ENCODE measurements at places on chromosomes 5 and 9.

DNA sequence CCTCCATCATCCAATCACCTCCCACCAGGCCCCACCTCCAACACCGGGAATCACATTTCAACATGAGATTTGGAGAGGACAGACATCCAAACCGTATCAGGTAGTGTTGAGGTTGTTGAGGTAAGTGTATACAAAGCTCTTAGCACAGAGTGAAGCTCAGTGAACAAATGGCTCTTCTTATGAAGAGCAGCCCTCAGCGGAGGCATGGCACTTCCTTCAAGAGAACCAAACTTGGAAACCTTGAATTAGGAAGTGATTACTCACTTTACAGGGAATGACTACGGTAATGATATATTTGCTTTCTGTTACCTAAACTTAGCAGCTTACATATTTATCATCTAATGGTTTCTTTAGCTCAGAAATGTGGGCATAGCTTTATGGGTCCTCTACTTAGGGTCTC, 92.8 kb downstream of the IQGAP2 start:
- no peak for DNase-seq

GRCh38 chr5:32953694-32954093, 242.6 kb downstream of the NPR3 start:
- DNase-seq = no peak

- no peak for DNase-seq
These were observed 165.8 kb downstream of the SEMA5A start for GRCh38 chr5:9380109-9380508.

- DNase-seq = no peak
These were observed 89.9 kb downstream of the PAM start for GRCh38 chr5:102845041-102845440.

- no peak for DNase-seq
These were observed 141.0 kb downstream of the DCP2 start for GRCh38 chr5:113117543-113118115.

- DNase-seq = no peak
These were observed 127.1 kb downstream of the PIP5K1B start for GRCh38 chr9:68832101-68832500.

DNA sequence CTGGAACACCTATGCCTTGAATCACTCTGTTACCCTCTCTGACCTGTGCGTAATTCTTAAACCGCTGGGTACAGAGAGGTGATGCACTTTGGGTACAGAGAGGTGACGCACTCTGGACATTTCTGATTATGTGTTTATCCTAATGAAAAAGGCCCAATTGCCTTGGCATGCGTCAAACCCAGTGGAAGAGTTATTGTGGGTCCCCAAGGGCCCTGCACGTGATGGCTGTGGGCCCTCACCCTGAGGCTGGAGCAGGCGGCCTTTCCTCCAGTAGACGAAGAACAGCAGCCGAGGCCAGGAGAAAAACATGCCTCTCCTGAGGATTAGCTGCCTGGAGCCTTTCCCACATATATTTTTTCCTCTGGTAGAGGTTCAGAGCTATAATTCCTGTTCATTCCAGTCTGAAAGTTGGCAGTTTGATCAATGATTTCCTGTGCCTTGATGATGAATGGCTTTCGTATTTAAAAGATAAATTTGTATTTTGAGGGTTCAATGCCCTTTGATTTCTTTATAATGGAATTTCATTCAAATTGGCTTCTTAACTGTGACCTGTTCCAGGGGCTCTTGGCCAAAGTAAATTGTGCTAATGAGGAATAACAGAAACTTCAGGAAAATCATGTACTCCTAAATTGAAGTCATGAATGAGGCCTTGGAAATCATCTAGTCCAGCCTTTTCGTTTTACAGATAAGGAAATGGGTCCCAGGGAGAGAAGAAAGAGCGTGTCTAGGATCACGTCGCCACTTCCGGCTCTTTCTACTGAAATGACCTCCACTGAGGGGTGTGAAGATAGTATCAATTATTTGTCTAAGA, 22.8 kb downstream of the ACER2 start:
- DNase-seq = no peak

GRCh38 chr5:52947208-52947607, 41.9 kb upstream of the ITGA2 start:
- DNase-seq = no peak

DNA sequence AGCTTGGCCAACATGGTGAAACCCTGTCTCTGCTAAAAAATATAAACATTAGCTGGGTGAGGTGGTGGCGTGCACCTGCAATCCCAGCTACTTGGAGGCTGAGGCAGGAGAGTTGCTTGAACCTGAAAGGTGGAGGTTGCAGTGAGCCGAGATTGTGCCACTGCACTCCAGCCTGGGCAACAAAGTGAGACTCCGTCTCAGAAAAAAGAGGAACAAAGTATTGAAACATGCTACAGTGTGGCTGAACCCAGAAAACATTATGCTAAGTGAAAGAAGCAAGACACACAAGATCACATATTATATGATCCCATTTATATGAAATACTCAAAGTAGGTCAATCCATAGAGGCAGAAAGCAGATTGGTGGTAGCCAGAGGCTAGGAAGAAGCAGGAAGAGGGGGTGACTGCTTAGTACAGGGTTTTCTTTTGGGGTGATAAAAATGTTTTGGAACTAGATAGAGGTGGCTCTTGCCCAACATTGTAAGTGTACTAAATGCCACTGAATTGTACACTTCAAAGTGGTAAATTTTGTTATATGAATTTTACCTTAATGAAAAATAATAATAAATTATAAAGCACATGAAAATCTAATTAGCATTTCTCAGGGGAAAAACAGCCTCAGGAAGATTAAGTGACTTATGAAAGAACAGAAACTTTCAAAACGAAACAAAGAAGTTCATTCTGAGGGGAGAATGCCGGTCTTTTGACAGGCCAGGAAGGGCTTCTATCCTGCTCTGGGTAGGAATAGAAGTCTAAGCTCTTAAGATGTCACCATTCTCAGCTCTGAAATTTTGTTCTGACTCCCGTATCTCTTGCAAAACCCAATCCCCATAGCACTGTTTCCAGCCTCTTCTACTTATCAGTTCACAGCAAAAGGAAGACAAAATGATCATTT, 161.1 kb upstream of the TBCA start:
- peak; percentile 34 for DNase-seq

DNA sequence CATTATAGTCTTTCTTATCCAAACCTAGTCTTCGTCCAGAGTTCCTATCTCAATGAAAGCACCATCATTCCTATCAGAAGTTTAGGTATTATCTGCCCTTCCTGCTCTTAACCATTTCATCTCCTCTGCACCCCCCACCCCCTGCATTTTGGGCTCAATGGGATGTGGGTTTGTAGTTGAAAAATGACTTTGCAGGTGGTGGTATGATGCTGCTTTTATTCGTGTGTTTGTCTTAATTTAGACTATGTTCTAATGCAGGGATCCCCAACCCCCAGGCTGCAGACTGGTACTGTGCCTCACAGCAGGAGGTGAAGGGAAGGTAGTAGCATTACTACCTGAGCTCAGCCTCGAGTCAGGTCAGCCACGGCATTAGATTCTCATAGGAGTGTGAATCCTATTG, 49.4 kb upstream of the ZNF608 start:
- DNase-seq = no peak

- DNase-seq = no peak
These were observed 378.3 kb downstream of the MTRR start for GRCh38 chr5:8247049-8247899.

DNA sequence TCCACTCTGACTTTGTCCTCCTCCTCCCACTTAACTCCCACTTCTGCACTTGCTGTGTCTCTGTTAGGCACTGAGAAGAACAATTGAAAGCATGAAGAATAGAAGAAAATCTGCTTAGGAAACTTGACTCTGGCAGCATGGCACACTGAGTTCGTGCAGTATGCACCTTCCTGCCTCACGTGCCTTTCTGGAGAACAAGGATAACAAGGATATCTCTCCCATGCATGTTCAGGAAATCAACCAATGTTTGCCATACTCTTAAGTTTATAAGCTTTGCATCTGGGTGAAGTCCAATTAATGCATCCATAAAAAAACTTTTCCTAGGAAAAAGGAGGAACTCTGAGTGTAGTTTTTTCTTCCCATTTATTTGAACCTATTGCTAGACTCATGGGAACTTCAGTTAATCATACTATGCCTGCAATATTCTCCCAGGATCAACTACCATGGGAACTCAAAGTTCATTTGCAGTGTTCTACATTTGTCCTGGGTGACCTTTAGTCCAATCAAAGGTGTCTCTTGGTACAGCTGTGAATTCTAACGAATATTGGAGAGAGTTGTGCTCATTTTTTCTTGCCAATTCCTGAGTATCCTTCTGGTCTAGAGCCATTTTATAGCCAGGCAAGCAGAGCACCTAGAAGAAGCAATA, 227.0 kb downstream of the ENC1 start:
- no peak for DNase-seq

DNA sequence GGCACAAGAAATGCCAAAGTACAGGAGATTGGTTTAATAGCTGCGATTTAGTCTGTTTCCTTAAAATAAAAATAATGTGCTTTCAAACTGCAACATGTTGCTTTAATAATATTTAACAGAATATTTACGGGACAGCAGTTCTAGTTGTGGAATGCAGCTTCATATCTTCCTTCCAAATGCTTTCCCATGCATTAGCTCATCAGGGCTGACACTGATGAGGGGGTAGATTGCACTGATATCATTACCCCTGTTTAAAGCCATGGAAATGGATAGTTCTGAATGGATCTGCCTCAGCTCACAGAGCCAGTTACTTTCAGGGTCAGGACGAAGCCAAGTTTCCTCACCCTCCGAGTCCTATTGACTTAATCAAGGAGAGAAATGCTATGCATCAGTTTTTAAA, 93.2 kb upstream of the OSMR start:
- DNase-seq = no peak

DNA sequence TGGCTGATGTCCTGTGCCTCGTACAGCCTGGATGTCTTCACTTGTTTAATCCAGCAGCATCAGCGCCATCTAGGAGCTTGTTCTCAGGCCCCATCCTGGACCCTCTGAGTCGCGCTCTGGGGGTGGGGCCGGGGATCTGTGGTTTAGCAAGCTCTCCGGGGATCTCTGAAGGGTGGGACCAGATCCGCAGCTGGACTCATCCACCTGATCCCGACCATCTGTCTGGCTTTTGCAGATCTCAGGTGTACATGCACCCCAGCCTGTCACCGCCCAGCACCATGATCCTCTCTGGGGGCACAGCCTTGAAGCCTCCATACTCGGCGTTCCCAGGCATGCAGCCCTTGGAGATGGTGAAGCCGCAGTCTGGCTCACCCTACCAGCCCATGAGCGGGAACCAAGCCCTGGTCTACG, 15.1 kb upstream of the POMT1 start:
- no peak for DNase-seq

GRCh38 chr5:153896117-153896516, 142.6 kb downstream of the FAM114A2 start:
- DNase-seq = no peak

- DNase-seq = no peak
These were observed 9.4 kb downstream of the ERAP2 start for GRCh38 chr5:96885518-96886338.

DNA sequence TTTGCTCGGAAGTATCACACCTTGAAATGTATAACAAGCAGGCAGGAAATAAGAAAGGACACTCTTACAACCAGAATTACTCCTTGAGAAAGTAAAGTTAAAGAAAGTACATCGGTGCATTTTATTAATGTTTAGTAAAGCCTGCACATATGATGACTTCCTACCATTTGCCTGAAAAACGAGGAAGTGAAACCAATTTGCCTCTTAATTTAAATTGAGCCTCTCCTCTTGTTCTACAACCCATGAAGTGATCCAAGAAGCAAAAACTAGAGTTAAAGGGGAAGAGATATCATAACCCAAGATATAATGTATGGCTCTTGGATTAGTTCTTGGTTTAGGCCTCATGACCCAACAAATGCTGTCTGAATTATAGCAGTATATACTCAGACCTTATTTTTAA, 95.6 kb downstream of the GNAQ start:
- peak; percentile 34 for DNase-seq

GRCh38 chr5:143877196-143877595, 65.2 kb downstream of the HMHB1 start:
- no peak for DNase-seq

DNA sequence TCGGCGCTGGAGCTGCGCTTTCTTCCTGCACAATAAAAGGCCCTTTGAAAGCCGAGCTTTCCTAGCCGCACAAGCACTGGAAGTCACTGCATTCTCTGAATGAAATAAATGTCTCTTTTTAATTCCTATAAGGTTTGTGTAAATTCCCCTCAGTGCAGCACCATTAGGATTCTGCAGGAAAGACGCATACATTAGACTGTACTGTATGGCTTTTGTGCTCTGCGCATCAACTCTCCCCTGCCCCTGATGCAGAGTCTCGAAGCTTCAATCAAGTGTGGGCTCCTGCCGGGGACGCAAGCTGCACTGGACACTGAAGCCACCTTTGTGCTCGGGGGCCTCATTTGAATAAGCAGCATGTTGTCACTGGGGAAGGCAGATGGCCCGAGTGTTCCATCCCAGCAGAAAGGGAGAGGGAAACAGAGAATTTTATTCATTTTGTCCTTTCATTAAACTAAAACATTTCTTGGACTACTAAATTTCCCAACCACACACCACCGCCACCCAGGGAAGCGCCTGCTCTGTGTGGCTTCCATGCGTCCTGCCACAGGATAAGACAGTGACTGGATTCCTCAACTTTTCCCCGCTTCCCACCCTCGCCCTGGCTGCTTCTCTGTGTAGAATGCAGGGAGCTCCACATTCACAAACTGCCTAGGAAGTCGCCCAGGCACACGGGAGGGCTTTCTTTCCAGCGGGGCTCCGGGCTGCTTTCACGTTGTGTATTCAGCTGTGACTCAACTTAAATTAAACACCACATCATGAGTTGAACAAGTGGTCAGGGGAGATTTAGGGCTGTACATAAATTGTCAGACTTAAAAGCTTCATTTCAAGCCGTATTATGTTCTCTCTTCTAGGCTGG, 635.4 kb downstream of the IRX1 start:
- no peak for DNase-seq

DNA sequence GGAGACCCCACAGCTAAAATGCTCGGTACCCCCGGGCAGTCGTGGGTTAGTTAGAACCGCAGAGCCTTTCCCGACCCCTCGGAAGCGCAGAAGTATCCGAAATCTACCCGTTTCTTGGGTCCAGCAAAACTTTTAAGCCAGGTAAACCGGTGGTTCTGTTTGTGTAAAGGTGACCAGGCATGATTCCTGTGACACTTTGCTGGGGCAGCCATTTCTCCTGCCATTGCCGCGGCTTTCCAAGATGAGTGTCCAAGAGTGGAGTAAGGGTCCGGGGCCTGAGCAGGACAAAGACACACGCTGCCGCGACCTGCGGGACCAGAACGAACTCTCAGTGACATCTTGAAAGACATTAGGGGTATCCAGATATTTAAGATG, 655 bp downstream of the MARVELD2 start:
- no peak for DNase-seq

DNA sequence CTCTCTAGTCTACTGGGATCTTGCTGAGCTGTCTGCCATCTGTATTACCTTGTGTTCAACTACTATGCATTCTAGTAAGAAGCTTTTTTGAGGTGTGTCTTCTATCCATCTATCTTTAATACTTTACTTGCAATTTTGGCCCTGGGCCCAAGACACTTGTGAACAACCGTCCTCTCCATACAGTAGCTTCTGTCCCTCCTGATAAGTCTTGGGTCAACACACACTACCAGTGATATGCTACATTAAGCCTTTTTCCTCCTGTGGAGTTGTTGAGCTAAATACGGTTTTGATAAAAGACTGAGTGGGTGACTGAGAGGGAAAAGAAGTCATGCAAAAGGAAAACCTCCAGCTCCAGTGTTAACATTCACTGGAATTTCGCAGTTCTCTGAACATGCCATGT, 133.3 kb upstream of the PCA3 start:
- DNase-seq = no peak

All from AML-193 (cell line).